Stimulated activated CD8-positive, alpha-beta memory T cell treated with anti-CD3 and anti-CD28 coated beads, Interleukin-4, amount 100 ng/mL, for 4 hours (primary cell): ENCODE measurements at places on chromosomes 7 and 10.
A peak's percentile ranks its signal among the peaks of the same experiment; 100 is the strongest.

DNA sequence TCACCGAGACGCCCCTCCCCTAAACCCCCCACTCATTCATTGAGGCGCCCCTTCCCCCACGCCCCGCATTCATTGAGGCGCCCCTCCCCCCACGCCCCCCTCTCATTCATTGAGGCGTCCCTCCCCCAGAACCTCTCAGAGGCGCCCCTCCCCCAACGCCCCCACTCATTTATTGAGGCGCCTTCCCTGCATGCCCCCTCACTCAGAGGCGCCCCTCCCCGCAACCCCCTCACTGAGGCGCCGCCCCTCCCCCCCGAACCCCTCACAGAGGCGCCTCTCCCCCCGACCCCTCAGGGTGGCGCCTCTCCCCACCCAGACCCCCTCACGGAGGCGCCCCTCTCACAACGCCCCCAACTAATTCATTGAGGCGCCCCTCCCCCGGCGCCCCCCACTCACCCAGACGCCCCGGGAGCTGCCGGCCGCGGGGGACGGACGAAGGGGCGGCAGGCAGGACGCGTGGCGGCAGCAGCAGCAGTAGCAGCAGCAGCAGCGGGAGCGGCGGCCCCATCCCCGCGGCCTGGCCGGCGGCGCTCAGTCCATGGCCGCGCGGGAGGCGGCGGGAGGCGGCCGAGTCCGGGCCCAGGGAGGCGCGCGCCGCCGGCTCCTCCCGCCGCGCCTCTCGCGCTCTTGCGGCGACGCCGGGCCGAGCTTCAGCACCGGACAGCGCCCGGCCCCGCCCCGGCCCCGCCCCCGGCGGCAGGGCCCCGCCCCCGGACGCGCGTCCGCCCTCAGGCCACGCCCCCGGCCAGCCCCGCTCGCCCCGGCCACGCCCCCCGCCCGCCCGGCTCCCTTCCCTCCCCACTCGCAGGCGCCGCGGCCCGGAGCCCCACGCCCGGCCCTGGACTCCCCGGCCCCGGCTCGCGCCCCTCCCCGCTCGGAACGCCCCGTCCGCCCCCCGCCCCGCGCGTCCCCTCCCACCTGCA is at the start of gene PTPRN2:
PTPRN2 (minus strand) TSS at position 662 of the 923 bp plus-strand sequence.
- peak; percentile 12 for DNase-seq

- no peak for DNase-seq
Observed at GRCh38 chr7:98213888-98214810, 2.9 kb downstream of the BHLHA15 start.

GRCh38 chr10:48450741-48451466 is 144.4 kb downstream of the MAPK8 start:
- DNase-seq = no peak

GRCh38 chr7:37815671-37816371 is 32.6 kb upstream of the NME8 start:
- no peak for DNase-seq

DNA sequence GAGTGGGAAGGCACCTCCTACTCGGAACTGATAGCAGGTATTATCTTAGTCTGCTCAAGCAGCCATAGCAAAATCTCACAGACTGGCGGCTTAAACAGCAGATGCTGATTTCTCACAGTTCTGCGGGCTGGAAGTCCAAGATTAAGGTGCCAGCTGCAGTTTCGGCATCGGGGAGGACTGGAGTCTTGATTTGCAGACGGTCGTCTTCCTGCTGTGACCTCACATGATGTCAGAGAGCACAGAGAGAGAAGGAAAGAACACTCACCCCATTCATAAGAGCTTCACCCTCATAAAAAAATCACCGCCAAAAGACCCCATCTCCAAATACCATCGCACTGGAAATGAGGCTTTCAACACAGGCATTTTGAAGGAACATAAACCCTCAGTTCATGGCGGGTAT is 216.5 kb upstream of the PITRM1 start:
- no peak for DNase-seq

GRCh38 chr7:24932815-24933214 is 47.2 kb downstream of the OSBPL3 start:
- DNase-seq = no peak

- no peak for DNase-seq
Observed at GRCh38 chr10:29923416-29923965, 135.9 kb downstream of the JCAD start.

DNA sequence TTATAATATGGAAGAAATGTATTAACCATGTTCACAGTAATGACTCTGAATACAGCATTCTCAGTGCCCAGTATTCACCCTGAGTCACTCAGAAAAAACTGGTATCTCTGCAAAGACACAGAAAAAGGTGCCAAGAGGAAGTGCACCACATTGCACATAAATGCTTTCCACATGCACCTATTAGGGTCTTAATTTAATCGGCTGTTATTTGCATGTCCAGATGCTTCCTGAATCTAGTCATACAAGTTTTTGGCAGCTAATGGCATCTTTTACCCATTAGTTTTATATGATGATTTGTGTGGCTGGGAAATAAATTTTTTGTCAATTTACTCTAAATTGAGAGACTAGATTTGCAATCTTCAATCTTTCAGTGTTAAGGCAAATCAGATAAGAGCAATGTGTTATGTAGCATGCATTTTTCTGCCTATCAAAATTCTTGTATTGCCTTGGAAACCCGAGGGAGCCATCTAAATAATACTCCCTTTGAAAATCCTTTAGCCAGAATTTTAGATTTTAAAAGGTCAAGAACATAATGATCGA is 58.2 kb downstream of the ZNF680 start:
- no peak for DNase-seq

DNA sequence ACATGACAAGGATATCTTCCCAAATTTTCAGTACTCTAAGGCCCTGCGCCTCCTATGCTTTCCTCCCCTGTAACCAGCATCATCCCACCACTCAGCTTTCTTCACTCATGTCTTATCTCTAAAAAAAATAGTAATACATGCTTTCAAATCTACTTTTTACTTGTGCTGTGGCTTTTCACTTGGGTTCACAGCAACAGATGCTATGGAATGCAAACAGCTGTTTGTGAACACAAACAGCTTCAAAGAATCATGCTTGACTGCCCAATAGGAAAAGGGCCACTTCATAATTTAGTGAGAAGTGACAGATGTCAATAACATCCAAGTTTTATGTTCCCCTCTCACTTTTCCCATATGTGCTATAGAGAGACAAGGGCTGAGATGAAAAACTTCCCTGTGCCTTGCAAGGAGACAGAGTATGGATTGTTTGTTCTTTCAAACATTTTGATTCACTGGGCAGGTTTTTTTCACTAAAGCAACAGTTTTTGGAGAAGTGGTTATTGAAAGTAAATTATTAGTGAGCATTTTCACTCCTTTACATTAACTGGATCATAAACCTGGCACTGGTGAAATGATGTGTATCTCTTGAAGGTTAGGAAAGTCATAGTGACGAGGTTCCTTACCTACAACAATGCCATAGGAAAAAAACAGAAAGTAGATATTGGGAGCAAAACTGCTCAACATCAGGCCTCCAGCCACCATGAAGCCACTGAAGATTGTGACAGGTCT is 37.3 kb downstream of the SLC16A9 start:
- DNase-seq = no peak
